Cortex of kidney (tissue), 1 donor: ENCODE measurements at places on chromosomes 5 and 9.

- no peak for DNase-seq
Measured at GRCh38 chr9:88378317-88378716, 9.9 kb upstream of the SPIN1 start.

DNA sequence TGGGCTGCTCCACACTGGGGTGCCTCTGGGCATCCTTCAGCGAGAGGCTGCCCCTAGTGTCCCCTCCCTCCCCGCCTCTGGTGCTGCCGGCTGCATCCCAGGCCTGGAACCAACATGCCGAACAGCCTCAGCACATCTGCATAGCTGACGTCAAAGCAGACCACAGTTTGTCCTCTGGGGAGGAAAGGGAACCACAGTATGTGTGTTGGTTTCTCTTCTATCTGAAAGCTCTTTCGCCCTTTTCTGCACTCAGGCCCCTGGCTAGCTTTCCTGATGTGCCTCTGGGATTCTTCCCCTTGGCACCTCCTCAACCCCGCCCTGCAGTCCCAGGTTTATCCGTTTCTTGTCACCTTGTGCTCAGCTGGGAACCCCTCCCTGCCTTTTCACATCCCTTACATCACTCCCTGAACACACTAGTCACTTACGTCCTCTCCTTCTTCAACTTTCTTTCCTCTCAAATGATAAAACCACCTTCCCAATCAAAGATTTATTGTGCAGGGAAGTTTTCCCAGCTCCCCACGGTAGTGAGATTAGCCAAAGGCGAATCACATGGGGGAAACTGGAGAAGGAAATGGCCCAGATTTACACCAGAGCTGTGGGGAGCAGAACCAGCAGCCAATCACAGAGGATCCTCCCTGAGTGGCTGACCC lies 35.5 kb upstream of the B4GALT1 start:
- no peak for DNase-seq

- DNase-seq = no peak
Measured at GRCh38 chr9:103985077-103985476, 109.0 kb upstream of the SMC2 start.

DNA sequence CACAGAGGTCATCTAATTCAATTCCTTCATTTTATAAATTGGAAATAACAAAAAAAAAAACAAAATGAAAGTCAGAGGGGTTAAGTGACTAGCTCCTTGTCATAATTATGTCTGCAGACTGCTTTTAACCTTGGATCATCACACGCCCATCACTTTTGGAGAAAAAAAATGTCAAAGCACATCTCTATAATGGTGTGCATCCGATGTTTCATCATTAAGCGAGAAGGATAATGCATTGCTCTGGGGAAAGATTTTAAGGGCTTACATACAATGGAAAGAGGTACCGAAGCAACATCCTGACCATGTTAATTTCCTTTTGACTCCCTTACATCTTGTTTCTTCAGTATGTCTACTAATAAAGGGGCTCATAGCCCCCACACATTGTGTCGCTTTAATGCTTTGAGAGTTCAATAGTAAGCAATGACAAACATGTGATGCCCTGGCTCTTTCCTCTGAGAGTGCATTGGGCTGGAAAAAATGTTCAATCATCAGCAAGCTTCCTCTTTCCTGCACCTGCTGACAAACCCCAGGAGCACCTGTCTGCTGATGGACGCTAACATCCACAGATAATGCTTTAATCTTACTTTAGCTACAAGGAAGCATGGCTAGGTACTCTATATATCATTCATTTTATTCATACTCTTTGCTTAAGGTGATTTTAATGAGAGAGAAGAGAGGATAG lies 242.2 kb downstream of the SMARCA2 start:
- DNase-seq = no peak

DNA sequence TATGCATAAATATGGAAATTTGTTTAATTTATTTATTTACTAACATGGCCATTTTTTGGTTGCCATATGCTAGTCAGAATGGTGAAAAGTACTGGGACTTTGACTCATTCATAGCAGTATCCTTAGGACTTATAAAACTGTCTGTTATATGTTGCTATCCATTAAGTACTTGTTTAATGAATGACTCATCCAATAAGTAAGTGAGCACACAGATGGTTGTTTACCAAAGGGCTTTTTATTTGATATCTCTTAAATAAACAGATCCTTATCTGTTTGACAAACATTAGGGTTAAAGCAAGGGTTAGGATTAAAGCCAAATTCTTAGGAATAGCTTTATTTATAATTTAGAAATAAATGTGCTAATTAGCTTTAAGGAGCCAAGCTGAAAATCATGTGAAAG lies 183.4 kb downstream of the FBXO4 start:
- no peak for DNase-seq

- no peak for DNase-seq
Measured at GRCh38 chr9:124940521-124940893, 376 bp downstream of the GOLGA1 start.

DNA sequence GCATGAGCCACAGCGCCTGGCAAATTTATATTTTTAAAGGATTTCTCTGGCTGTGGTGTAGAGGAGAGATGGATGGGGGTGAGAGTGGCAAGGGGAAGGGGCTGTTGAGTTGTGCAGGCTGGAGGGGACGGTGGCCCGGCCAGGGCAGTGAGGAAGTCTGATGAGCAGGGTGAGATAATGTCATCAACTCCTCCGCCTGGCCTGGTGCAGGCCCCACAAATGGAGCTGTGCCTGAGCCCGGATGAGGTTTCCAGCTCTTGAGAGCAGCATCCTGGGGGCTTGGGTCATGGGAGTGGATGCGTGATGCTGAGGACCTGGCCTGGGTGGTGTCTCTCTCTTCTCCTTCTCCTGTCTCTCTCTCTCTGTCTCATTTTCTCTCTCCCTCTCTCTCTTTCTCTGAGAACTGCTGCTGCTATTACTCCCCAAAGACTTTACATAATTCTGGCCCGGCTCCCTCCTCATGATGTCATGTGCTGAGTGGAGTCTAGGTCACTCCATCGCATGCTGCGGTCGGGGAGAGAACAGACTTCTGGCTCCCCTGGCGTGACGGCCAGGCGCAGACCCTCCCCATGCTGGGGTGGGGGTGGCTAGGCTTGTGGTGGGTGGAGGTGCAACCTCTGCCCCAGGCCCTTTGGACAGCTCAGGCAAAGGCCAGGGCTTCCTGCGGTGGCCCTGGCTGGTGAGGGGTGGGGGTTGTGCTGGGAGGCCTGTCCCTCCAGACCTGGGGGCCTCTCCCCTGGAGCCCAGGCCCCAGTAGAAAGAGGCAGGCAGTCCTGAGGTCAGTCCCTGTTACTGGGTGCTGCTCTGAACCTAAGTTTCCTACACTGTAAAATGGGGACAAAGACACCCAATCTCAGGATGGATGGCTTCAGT lies 26.4 kb downstream of the FGF18 start:
- DNase-seq = no peak

DNA sequence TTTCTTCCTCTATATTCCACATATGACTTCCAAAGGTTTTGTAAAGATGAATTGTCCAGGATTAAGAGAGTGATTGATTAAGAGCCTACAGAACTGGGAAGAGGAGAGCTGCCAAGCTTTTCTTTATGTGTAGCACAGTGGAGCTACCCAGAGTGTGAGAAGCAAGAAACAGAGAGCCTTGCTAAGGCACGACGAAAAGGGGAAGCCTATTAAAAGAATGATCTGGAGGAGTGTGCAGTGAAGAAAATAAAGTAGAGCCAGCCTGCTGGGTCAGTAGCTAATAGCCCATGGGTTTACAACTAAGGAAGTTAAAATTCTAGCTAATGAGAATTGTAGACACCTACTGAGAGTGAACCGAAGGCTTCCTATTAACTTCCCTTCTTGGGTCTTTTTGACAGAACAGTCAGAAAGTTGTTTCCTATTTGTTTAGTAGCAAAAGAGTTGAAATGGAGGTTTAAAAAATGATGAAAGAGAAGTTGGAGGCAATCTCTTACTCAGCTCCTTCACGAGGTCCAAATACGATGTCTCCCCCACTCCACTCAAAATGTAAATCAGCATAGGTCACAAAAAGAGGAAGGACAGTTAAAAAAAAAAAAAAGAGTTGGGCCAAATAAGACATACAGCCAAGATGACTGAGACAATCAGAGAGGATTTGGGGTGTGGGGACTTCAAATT lies 957 bp upstream of the PRR16 start:
- DNase-seq = no peak

DNA sequence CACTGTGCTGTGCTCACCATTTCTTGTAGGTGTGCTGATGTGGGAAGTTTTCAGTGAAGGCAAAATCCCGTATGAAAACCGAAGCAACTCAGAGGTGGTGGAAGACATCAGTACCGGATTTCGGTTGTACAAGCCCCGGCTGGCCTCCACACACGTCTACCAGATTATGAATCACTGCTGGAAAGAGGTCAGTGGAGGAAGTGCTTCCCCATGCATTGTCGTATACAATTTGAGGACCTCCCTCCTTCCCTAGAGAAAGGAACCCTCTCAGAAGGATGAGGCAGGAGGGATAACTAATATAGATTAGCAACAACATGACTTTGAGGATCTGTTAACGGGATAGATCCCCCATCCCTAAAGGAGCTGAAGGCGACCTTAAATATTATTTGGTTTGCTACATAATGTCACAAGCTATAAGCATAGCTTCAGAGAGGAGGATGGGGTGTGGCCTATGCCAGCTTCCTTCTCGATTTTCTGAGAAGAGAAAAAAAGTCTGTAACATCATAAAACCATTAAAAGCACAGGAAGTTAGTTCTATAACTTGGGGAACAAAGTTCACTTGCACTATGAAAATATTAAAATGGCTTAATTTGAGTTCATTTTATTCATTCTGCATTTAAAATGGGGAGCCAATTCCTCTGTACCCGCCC lies 17.0 kb upstream of the CYFIP2 start:
- no peak for DNase-seq

GRCh38 chr5:99614888-99615287 lies 686.1 kb upstream of the CHD1 start:
- DNase-seq = no peak

- no peak for DNase-seq
Measured at GRCh38 chr9:126883636-126884035, 23.2 kb downstream of the ZBTB34 start.

DNA sequence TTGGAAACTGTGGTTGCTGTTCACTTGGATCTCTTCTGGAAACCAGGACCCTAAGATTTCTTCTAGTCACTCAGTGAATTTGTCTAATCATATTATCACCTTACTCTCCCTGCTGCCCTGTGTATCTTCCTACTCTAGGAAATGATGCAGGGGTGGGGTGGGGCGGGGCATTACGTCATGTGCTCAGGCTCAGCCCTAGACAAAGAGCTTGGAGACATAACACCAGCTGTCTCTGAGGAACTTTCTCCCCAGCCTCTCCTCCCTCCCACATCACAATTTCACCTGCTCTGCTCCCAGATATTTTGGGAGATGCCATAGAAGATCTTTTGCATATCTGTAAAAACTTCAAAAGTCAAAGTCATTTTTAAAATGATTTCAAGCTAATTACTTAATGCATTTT lies 470.4 kb downstream of the ZSWIM6 start:
- DNase-seq = no peak

DNA sequence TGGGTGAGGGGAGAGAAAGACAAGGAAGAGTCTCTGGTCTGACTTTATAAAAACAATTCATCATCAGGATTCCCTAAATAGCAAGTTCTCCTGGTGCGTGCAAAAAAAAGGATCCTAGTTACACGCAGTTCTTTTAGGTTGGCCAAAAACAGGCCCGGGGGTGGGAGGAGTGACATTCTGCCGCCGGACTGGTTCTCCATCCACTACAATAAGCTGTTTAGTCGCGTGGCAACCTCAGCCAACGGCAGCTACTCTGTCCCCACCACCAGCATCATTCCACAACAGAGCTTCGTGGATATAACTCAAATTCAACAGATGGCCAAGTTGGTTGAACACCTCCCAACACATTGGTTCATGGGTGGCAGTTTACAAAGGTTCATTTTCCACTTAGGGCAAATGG lies 2.9 kb upstream of the FAM163B start:
- no peak for DNase-seq

- no peak for DNase-seq
Measured at GRCh38 chr9:87670572-87671264, 55.2 kb upstream of the CTSL start.

- DNase-seq = no peak
Measured at GRCh38 chr5:54049963-54050362, 260.4 kb downstream of the ARL15 start.

DNA sequence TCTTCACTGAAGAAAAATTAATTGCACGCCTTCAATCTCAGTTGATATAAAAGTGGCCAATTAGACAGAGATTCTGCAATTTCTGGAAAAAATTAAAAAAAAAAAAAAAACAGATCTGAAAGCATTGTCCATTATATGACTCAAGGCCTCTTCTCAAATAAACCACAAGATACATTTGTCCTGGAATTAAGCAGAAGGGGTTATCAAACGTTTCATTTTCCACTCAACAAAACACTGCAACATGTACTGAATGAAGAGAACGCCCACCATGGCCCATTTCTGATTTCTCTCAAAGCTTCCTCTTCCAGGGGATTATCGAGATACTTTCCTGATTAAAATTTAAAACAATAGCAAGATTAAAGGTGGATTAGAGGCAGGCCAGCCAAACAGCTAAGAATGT lies 5.8 kb upstream of the PAPPA start:
- no peak for DNase-seq

DNA sequence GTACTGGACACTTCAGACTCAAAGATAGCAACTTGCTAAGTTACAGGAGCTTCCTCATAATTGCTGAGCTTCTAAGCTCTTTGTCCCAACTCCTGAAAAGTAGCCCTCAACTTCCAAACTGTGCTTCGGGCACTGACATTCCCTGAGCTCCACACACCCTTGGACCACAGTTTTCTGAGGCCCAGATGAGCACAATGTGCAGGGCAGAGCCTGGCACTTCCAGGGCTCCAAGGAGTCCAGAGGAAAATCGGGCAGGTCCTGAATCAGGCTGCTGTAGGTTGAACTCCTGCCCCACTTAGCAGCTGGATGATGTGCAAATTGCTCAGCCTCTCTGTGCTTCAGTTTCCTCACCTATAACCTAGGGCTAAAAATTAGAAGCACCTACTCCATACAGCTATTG lies 54.6 kb upstream of the KCNIP1 start:
- DNase-seq = no peak

- no peak for DNase-seq
Measured at GRCh38 chr5:136082390-136083193, 50.1 kb upstream of the SMAD5 start.
